ENCODE measurements at places on chromosomes 5 and 9.

- DNase-seq = no peak
These were observed 11.2 kb downstream of the ACO1 start for GRCh38 chr9:32395510-32396216.

DNA sequence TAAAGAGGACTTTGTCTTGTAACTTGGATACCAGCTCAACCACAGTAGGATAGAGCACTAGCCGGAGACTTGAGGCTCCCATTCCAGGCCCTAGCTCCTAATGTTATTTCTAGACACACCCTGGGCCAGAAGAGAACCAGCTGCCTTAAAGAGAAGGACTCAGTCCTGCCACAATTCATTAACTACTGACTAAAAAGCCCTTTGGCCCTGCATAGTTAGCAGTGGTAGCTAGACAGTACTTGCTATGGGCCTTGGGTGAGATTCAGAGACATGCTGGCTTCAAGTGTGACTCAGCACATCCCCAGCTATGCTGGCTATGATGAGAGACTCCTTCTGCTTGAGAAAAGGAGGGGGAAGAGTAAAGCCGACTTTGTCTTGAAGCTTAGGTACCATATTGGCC is 47.3 kb downstream of the TMEM167A start:
- no peak for DNase-seq

GRCh38 chr9:133713960-133714495 is 24.1 kb downstream of the SARDH start:
- DNase-seq = no peak

DNA sequence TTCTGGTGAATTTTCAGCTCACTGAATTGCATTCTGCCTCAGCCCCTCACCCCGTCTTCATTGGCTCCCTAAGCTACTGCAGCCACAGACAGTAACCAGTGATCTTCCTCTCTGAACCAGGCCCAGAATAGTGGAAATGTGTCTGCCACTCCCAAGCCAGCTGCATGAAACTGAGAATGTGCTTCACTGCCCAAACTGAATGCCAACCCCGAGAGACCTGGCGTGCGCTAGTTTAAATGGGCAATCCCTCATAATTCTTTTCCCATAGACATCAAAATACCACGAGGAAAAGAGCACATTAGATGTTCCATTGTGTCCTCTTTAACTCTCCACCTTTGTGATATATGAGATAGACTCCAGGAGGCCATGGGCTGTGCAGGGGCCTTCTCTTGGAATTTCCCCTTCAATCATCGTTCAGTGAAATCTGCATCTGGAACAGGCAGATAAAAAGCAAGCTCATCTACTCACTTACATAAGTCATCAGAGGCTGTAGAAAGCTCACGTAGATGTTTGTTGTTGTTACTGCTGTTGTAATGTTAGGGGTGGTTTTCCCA is 320.2 kb downstream of the NFIB start:
- DNase-seq = no peak

Data from T-helper 2 cell treated with Interferon-gamma antibody and Interleukin-4, amounts not matched to agents 5 μg/mL and 100 μg/mL, for 36 hours (primary cell).